ENCODE measurements at places on chromosomes 6 and 20. TPM values are rescaled to one million over a fixed set of nuclear protein-coding genes. Genes with fewer than 3 reads are reported as not detected.

GRCh38 chr6:38164131-38164481, 344.6 kb downstream of the ZFAND3 start:
- no peaks in the 10 kb centered on the region for H3K27me3 ChIP-seq
- no peak for DNase-seq
- no peak overlapping the region for H3K4me3 ChIP-seq
- peaks cover 8% of the 10 kb centered on the region for H3K36me3 ChIP-seq
- no peak overlapping the region for H3K27ac ChIP-seq
- peaks cover 17% of the 10 kb centered on the region for H3K4me1 ChIP-seq

The HS3ST5 gene
- 0.58 TPM for total RNA-seq

DNA sequence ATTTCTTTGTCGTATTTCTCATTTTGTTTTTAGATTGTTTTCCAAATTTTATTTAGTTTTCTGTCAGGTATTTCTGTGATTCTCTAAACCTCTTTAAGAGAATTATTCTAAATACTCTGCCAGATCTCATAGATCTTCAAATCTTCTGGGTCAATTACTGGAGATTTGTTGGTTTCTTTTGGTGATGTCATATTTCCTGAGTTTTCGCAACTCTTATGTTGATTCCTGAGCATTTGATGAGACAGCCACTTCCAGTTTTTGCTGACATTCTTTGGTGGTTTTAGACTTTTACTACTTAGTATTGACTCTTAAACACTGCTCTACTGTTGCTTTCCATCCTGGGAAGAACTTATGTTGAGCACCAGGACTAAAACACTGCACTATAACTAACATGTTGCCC, 21.9 kb downstream of the ADGB start:
- H3K27me3 ChIP-seq, result no peaks in the 10 kb centered on the region
- H3K4me1 ChIP-seq, result no peaks in the 10 kb centered on the region
- H3K4me3 ChIP-seq, result no peak overlapping the region
- DNase-seq, result peak; percentile 23
- H3K36me3 ChIP-seq, result no peaks in the 10 kb centered on the region

DNA sequence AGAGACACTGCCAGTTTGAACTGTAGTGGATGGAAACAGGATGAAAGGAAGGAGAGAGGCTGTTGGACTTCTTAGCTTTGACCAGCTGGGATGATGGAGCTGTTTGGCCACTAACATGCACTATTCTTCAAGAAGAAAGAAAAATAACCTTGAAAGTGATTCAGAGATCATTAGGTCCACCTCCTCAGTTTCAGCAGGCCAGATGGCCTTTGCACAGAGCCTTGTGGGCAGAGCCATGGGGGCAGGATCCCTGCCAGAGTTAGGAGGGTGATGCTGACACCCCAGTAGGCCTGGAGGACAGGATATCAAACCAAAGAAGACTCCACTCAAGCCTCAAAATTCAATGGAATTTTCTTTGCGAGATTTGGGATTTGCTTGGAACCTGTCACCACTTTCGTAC, 74.5 kb upstream of the TMEM181 start:
- no peak for DNase-seq
- H3K4me1 ChIP-seq, result no peaks in the 10 kb centered on the region
- H3K27ac ChIP-seq, result no peak overlapping the region
- peaks cover 62% of the 10 kb centered on the region for H3K36me3 ChIP-seq
- H3K27me3 ChIP-seq, result no peaks in the 10 kb centered on the region

DNA sequence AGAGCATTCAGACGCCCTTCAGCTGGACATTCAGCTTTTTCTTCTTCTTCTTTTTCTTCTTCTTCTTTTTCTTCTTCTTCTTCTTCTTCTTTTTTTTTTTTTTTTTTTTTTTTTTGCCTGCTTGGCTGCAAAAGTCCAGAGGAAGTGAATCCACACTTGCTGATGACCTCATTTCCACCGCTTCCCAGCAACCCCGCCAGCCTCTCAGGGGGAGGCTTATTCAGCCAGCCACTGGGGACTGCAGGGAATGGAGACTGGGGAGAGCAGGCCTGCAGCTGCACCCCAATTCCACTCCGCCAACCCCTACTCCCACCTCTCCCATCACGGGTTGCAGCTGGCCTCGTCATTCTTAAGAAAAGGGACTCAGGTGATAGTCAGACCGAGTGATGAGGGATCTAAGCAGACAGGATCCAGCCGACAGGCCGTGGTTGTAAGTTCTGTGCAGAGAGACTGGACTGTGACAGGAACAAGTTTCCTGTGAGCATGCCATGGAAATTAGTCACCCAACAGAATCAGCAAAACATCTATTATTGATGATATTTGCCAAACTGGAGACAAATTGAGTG, 59.0 kb upstream of the QKI start:
- no peaks in the 10 kb centered on the region for H3K27me3 ChIP-seq
- no peaks in the 10 kb centered on the region for H3K36me3 ChIP-seq
- H3K4me3 ChIP-seq, result no peak overlapping the region
- DNase-seq, result peak; percentile 88

The HLA-DRB5 gene
- total RNA-seq, result 8.4 TPM

The BCAS4 gene
- 4.0 TPM for total RNA-seq

- no peaks in the 10 kb centered on the region for H3K4me1 ChIP-seq
- H3K27me3 ChIP-seq, result no peaks in the 10 kb centered on the region
- DNase-seq, result peak; percentile 71
- no peak overlapping the region for H3K27ac ChIP-seq
- H3K4me3 ChIP-seq, result no peak overlapping the region
Observed at GRCh38 chr6:37940074-37940847, 120.7 kb downstream of the ZFAND3 start.

DNA sequence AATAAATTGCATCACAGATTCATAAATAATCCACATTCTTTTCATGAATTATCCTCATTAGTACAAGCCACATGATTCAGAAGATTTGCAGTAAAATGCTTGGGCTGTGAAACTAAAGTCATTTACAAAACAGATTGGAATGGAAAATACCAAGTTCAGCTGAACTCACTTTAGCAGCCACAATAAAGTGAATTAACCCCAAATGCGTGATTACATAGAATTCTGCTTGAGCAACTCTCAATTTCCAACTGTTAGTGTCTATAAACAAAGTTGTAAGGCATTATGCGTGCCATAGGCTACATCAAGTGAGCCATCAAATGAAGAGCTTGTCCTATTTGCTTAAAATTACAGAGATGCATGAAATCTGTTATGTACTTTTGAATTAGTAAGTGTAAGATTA, 60.4 kb upstream of the GFRAL start:
- H3K27ac ChIP-seq, result no peak overlapping the region
- H3K27me3 ChIP-seq, result no peaks in the 10 kb centered on the region
- no peak overlapping the region for H3K4me3 ChIP-seq

GRCh38 chr6:138432063-138432356, 28.0 kb downstream of the HEBP2 start:
- H3K36me3 ChIP-seq, result peaks cover 35% of the 10 kb centered on the region
- H3K4me1 ChIP-seq, result peaks cover 18% of the 10 kb centered on the region
- H3K27me3 ChIP-seq, result no peaks in the 10 kb centered on the region
- H3K27ac ChIP-seq, result no peak overlapping the region
- DNase-seq, result no peak
- no peak overlapping the region for H3K4me3 ChIP-seq

DNA sequence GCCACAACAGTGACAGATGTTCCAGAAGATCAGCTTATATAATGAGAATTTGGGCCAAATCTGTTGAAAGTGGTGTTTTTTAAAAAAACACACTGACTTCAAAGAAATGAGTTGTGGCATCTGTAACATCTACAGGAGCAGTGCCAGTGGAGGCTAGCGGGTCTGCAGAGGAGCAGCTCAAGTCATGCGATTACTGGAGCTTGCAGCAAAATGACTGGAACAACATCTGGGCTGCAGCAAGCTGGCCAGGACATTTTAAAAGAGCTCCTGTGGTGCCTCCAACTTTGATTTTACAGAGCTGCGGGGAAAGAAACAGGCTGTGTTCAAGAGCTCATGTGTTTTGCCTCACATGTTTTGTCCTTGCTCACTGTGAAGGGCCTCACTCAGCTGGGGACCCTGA, 57.2 kb downstream of the TBX18 start:
- H3K36me3 ChIP-seq, result no peaks in the 10 kb centered on the region
- no peaks in the 10 kb centered on the region for H3K27me3 ChIP-seq
- no peak overlapping the region for H3K27ac ChIP-seq
- no peak overlapping the region for H3K4me3 ChIP-seq
- H3K4me1 ChIP-seq, result no peaks in the 10 kb centered on the region

The SLC17A1 gene
- total RNA-seq, result not detected

The TOX2 gene
- 0.44 TPM for total RNA-seq

DNA sequence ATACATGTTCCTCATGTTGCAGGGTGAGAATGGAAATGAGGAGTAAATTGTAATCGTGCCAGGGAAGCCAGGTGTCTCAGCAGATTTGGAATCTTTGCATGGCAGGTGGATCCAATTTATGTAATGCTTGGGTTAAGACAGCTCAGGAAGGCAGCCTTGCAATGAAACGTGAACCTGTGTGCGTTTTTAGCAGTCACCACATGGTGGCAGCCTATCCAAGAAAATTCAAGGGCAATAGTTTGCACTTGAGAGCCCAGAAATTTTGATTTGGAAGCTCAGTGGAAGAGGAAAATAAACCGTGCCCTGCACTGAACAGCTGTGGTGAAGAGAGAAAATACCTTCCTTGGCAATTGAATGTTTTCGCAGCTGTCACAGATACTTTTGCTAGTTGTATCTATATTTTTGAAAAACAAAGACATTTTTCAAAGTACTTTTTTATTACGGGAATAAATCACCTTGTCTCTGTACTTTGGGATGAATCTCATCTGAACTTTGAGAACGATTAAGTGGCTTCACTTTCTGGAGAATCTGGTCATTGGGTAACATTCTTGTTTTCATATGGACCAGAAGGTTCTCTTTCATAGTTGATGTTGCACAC, 26.5 kb downstream of the MTHFD1L start:
- H3K27me3 ChIP-seq, result no peaks in the 10 kb centered on the region
- H3K36me3 ChIP-seq, result peaks cover 17% of the 10 kb centered on the region
- peaks cover 36% of the 10 kb centered on the region for H3K4me1 ChIP-seq
- H3K4me3 ChIP-seq, result no peak overlapping the region

- H3K4me1 ChIP-seq, result no peaks in the 10 kb centered on the region
- no peaks in the 10 kb centered on the region for H3K27me3 ChIP-seq
- DNase-seq, result no peak
Observed at GRCh38 chr6:130682066-130682465, 145.1 kb upstream of the SMLR1 start.

- no peaks in the 10 kb centered on the region for H3K36me3 ChIP-seq
- no peak overlapping the region for H3K4me3 ChIP-seq
- DNase-seq, result peak; percentile 74
- no peak overlapping the region for H3K27ac ChIP-seq
- no peaks in the 10 kb centered on the region for H3K27me3 ChIP-seq
Observed at GRCh38 chr20:53276143-53276542, 304.0 kb downstream of the TSHZ2 start.

DNA sequence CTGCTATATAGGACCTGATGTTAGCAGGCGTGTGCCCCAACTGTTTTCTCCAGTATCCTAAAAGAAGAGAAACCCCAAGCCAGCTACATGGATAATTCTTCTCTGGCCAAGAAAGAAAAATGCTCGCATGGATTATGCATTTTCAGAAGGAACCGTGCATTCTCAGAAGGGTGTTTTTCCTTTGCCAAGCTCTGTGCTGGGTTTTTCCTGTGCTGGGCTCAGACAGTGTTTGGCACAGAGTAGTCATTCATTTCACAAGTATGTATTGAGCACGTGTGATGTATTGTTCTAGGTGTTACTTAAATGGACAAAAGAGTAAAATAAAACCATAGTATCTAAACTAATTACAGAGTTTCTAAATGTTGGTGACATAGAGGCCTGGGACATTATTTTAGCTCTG, 62.7 kb upstream of the ZNF133 start:
- H3K27ac ChIP-seq, result peak overlapping the region; percentile 47
- no peaks in the 10 kb centered on the region for H3K36me3 ChIP-seq
- no peak overlapping the region for H3K4me3 ChIP-seq
- H3K4me1 ChIP-seq, result peaks cover 12% of the 10 kb centered on the region

DNA sequence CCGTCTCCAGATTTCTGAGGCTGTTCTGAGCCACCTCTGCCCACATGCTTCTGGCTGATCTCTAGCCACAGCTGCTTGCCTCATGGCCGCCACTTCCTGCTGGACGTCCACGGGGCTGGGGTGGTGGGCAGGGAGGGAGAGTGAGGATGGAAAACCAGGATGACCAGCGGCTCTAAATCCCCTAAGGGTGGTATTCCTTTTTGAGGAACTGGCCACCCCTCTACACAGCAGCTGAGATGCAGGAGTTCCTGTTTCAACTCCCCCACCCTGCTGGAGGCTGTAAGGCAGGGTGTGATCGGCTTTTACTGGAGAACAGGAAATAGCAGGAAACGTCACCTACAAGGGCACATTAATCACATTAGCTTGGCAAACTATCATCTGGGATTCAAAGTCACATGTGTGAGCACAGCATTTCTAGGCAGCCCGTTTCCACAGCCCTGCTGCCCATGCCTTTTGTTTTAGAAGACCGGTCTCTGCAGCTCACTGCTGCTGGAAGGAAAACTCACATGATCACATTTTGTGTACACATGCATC, 181.6 kb upstream of the ECI2 start:
- H3K36me3 ChIP-seq, result no peaks in the 10 kb centered on the region
- peaks cover 21% of the 10 kb centered on the region for H3K4me1 ChIP-seq
- no peaks in the 10 kb centered on the region for H3K27me3 ChIP-seq
- DNase-seq, result peak; percentile 68
- peak overlapping the region; percentile 74 for H3K27ac ChIP-seq

DNA sequence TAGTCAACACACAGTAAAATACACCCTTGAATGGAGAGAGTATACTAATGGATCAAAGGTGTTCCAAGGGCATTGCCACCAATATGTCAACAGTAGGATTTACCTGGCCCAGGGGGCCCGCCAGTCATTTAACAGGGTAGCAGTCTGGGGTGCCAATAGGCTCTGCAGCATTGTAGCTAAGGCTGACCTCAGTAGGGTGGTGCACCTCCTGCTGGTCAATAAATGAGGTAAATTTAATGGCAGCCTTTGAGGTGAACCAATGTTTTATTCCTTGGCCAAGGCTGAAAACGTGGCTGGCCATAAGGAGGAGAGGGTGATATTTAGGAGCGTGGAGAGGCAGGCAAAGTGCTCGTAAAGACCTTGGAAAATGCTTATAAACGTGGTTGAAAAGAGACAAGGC, 147.2 kb downstream of the RPS12 start:
- no peak overlapping the region for H3K27ac ChIP-seq
- H3K4me3 ChIP-seq, result no peak overlapping the region
- H3K36me3 ChIP-seq, result no peaks in the 10 kb centered on the region
- no peak for DNase-seq

The ADGB gene
- total RNA-seq, result 0.04 TPM

DNA sequence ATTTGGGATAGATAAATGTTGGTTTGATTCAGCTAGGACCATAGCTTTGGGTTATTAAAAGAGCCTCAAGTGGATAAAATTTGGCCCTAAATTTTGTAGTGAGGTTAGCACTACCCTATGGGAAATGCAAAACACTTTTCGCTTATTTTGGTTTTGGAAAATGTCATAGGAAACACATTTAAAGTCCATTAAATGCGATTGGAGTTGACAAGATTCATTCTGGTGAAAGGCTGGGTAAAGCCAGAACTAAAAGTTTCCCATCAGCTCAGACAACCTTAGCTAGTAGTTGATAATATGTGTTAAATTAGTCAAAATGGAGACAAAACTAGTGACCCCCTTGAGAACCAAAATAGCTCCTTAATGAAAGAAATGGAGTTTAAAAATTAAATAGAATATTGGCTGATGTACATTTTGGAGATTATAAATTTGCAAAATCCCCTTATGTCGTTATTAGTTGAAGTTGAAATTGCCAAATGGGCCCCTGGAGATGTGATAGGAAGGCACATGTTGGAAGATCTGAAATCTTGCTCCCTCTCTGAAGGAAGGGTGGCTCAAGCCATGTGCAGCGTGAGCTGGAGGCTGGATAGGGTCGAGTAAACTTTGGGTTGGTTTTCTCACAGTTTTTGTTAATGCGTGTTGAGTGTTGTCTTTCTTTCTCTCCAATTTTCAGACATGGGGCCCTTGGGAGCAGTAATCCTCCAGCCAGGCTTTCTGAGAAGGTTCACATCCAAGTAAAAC, 72.8 kb downstream of the CD83 start:
- peak; percentile 76 for DNase-seq
- peaks cover 5% of the 10 kb centered on the region for H3K27me3 ChIP-seq
- no peak overlapping the region for H3K4me3 ChIP-seq
- H3K4me1 ChIP-seq, result peaks cover 4% of the 10 kb centered on the region
- no peak overlapping the region for H3K27ac ChIP-seq
